ENCODE measurements at places on chromosomes 16 and 17.

GRCh38 chr17:49779156-49779738 is 9.2 kb upstream of the KAT7 start:
- no peak for DNase-seq

DNA sequence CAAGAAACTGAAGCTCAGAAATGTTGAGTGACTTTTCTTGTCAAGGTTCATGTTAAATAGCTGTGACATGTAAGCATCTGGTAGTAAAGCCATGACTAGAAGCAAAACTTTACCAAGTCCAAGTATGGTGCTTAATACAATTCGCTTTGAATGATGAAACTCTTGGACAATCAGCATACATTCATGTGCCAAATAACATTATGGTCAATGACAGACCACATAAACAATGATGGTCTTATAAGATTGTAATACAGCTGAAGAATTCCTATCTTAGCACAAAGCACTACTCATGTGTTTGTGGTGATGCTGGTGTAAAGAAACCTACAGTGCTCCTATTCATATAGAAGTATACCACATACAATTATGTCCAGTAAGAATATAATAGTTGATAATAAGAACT is 97.1 kb upstream of the RPRML start:
- no peak for DNase-seq

GRCh38 chr17:69047368-69048263 is 13.1 kb downstream of the ABCA9 start:
- no peak for DNase-seq

GRCh38 chr17:40317345-40317873 is 8.4 kb downstream of the RARA start:
- peak; percentile 61 for DNase-seq

- DNase-seq = no peak
These were observed 136.0 kb upstream of the C17orf78 start for GRCh38 chr17:37239690-37240334.

- no peak for DNase-seq
These were observed 4.0 kb upstream of the SMTNL2 start for GRCh38 chr17:4580291-4580690.

DNA sequence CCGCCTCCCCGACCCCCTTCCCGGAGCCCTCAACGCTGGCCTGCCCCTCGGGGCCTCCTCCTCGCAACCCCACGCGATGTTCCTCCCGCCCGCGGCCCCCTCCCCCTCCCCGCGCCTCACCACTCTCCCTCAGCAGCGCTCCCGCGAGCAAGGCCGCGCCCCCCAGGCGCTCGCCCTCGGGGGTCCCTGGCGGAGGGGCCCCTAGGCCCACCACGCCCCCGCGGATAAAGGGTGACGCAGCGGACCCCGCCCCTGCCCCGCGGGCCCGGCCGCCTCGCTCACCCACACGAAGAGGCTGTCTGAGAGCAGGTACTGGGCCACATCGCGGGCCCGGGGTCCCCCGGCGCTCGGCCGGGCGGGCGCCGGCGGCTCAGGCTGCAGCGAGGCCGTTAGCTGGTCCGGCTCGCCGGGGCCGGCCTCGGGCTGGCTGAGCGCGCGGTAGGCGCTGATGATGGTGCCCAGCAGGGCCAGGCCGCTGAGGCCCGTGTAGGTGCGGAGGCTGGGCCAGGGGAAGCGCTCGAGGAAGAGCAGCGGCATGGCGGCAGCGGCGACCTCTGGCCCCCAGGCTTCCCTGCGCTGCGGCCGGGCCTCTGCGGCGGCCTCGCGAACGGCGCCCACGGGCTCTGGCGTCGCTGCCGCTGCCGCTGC is 430 bp downstream of the AMFR start:
- DNase-seq = peak; percentile 45

- DNase-seq = no peak
These were observed 119.7 kb downstream of the RPTOR start for GRCh38 chr17:80664217-80664790.

- no peak for DNase-seq
These were observed 93.0 kb downstream of the CYTH1 start for GRCh38 chr17:78689029-78689428.

DNA sequence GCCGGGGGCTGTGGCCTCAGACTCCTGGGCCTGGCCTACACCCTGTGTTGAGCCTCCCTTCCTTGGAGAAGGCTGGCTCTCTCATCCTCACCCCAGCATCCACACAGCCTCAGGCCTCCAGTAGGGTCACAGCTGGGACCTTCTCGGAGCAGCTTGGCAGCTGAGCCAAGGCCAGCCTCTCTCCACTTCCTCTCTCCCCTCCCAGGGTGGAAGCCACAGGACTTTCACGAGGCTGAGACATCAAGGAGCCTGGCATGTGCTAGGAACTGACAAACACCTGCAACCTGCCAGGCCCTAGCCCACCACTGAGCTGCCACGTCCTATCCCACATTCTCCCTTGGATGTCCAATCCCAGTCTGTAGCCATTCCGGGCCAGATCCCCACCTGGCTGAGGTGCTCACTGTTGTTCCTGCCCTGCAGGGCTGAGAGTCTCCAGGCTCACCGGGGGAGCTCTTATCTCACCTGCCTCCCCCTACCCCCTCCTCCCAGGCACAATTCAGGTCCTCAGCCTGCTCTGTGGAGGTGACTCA is 3.1 kb downstream of the MMP15 start:
- DNase-seq = no peak

DNA sequence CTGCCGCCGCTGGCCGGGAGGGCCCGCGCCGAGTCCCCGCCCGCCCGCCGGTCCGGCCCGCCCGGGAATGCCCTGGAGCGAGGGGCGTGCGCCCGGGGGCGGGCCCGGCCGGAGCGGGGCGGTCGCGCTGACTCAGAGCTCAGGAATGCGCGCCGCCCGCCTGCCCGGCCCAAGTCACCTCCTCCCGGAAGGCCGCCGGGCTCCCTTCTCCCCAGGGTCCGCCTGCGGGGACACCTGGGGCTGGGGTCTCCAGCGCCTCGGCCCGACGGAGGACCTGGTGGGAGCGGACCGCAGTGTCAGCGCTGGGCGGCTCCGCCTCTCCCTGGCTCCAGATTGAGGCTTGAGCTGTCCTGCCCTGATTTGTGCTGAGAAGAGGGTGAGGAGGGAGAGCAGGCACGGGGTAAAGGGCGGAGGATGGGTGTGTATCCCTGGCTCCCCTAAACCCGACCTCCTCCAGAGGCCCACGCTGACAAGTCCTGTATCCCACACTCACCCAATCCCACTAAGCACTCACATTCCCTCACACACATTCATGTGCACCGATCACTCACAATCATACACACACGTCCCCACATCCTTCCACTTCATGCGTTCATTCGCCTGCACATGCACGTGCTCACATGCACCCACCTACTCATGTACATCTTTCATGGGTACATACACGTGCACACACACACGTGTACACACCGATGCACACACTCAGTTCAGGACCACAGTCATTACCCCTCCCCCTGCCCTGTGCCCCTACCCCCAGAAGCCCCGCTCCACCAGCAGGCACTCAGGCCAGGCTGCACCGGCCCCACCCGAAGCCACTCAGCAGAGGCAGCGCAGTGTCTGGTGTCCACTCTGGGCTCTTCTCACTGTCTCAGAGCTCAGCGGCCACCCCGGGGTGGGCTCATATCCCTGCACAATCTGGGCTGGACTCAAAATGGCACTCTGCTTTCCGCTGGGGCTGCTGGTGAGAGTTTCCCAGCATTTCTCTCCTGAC is at the start of gene RHBDF1:
TSS of gene RHBDF1 (minus strand) at position 71 of the 988 bp plus-strand sequence. CDS start 7,616 bp downstream, outside the sequence.
- peak; percentile 50 for DNase-seq

GRCh38 chr17:61766520-61766919 is 96.8 kb downstream of the BRIP1 start:
- no peak for DNase-seq

DNA sequence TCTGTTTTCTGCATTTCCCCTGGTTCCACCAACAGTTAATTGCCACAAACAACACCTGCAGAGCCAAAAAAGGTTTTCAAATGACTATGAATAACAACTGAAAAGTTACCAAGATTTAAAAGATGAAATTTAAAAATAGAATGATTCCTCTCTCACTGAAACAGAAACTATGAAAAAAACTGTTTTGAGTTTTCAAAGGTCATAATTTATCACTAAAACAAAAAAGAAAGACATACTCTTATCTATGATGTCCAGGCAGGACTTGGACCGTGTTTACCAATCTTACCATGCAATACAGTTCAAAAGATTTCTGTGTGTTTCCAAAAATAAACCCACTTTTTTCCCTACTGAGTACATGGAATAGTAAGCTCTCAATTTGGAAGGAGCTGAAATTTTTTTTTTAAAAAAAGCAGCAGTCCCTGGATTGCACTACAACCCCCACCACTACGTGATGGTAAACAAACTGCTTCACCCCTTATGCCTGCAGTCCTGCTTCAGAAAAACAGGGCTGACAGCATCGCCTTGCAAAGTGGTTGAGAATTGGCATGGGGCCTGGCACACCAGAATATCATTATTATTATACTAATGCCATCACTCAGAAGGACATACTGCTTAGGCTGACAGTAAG is 8.5 kb downstream of the TXNDC11 start:
- no peak for DNase-seq

GRCh38 chr17:35141681-35142466 is at the start of gene NLE1:
Gene NLE1, minus strand, starts transcription at chr17:35142303. Its CDS starts 28 bp downstream, at chr17:35142275.
- DNase-seq = peak; percentile 94

DNA sequence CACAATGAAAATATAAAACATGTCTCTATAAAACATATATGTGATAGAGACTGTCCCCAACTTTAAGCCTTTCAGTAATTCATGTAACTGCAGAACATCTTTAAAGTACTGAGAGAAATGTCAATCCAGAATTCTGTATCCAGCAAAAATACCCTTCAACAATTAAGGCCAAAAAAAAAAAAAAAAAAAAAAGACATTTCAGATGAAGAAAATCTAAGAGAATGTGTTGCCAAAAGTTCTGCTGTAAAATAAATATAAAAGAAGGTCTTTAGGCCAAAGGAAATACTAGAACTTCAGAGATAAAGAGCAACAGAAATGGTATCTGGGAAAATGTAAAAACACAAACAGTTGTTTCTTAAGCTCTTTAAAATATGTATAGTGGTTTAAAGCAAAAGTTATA is 17.3 kb downstream of the BPTF start:
- DNase-seq = no peak

- no peak for DNase-seq
These were observed 23.3 kb downstream of the TRARG1 start for GRCh38 chr17:1302761-1303160.

GRCh38 chr17:36591434-36592315 is at the start of gene DHRS11:
Gene DHRS11, plus strand, starts transcription at chr17:36591879. Its CDS starts 131 bp downstream, at chr17:36592010.
- peak; percentile 92 for DNase-seq

- DNase-seq = no peak
These were observed 26.7 kb downstream of the PLD6 start for GRCh38 chr17:17179371-17179827.

DNA sequence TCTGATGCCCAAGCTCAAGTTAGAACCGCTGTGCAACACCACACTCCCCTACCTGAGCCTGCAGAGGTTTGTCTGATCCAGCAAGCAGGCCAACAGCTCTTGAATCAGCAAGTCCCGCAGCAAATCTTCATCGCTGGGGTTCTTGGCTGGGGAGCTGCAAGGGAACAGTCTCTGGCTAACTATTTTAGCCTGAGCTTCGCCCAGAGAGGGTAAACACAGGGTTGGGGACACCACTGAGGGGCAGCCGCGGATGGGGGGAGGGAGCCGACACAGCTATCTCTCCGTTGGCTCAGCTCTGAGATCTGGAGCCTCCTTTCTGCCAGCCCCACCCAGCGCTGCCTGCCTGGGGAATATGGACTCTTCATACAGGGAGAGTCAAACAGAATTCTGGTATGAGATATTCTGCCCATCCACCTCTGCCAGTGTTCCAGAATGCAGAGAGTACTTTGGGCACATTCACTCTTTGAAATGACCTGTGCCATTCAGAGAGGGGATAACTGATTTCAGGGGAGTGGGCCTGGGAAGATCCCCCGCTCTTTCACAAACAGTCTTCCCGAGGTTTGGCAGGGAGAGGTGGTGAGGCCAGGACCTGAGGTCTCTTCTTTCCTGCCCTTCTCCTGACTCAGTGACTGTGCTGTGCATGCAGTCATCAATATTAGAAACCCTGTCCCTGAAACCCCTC is 7.4 kb downstream of the GIP start:
- no peak for DNase-seq

DNA sequence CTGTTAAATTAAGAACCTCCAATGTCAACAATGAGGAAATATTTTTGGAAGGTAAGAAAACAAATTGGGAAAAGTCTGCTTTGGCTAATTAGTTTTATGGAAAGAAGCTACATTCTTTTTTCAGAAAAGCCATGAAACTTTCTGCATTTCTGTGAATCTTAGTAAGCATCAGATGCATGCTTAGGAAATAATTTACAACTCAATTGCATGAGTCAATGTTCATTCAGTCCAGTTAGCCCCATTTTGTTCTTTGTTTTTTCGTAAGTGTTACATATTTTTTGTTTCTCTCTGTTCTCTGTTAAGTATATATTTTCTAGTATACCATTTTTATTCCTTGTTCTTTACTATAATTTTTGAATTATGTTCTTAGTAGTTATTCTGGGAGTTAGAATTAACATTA is 195.2 kb upstream of the KIF2B start:
- DNase-seq = no peak

DNA sequence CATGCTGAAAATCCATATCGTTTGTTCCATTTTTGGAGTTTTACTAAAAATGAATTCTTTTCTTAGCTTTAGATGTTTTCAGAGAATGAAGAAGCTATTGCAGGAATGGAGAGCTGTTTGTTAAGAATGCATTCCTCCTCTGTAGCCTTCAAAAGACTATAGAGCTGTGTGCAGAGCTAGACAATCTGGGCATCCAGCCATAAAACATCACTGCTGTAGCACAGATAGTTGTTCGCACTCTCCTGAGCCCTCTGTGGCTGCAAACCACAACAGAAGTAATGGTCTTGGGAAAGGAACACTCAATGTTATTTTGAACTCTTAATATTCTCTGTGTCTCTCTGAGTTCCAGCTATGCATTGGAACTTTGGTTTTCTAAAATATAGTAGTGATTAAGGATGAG is 4.9 kb downstream of the TNRC6C start:
- peak; percentile 23 for DNase-seq

- no peak for DNase-seq
These were observed 15.9 kb upstream of the RPRML start for GRCh38 chr17:46994993-46995392.

GRCh38 chr17:75020331-75021110 is 8.1 kb downstream of the MRPL58 start:
- DNase-seq = no peak

DNA sequence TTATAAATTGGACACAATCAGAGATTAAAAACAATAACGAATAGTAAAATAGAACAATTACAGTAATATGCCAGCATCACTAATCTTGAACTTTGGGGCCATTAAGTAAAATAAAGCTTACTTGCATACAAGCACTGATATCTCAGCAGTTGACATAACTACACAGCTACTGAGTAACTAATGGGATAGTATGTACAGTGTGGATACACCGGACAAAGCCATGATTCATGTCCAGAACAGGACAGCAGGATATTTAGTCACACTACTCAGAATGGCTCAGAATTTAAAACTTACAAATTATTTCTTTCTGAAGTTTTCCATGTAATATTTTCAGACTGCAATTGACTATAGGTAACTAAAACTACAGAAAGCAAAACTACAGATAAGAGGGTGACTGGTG is 427.5 kb downstream of the CDH13 start:
- DNase-seq = no peak

GRCh38 chr16:67392301-67393059 is 818 bp downstream of the TPPP3 start:
- no peak for DNase-seq

GRCh38 chr17:81315129-81315884 is 20.2 kb upstream of the SLC38A10 start:
- DNase-seq = no peak

- no peak for DNase-seq
These were observed 22.6 kb upstream of the USP10 start for GRCh38 chr16:84677017-84677803.

- DNase-seq = no peak
These were observed 431.7 kb upstream of the PSMD7 start for GRCh38 chr16:73864868-73865267.

Measured in stimulated activated naive CD8-positive, alpha-beta T cell treated with anti-CD3 and anti-CD28 coated beads, Interleukin-15, Interleukin-2, amounts not matched to agents 100 U/mL and 50 U/mL, for 24 hours (primary cell).